ENCODE measurements at places on chromosomes 4 and X.

GRCh38 chr4:110085131-110085530, 113.3 kb downstream of the ELOVL6 start:
- no peak for DNase-seq

- no peak for DNase-seq
Observed at GRCh38 chr4:142158980-142159379, 522.6 kb downstream of the IL15 start.

- no peak for DNase-seq
Observed at GRCh38 chr4:38311495-38312126, 351.4 kb downstream of the PTTG2 start.

- DNase-seq, result no peak
Observed at GRCh38 chr4:182555997-182556418, 312.8 kb downstream of the TENM3 start.

DNA sequence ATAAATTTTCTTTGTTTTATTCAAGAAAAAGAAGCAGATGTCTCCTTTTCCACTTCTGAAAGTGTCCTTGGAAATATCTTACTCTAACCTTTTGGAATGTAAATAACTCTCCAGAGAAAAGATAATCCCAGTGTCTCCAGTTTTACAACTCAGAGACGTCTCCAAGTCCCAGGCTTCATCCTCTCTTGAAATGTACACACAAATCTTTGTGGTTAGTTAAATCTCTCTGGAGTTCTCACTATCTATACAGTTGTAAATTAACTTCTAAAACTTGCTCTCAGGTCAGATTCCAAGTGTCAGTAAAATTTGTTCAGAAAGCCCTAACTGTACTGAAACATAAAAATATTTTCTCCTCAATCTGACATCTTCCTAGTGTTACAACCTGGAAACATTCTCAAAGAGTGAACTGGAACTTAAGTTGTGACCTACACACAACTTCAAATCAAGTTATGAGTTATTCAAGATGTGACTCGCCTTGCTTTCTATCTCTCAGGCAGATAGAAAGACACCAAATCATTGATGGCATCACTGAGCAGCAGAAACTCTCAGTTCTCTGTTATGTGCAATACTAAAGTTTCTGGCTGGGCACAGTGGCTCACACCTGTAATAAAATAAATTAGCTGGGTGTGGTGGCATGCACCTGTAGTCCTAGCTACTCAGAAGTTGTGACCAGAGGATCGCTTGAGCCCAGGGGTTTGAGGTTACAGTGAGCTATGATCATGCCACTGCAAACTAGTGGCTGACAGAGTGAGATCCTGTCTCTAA, 284.2 kb downstream of the RCHY1 start:
- no peak for DNase-seq

- DNase-seq, result no peak
Observed at GRCh38 chrX:144006811-144007210, 122.9 kb downstream of the UBE2NL start.

GRCh38 chr4:183250831-183251230, 69.2 kb downstream of the CLDN22 start:
- DNase-seq, result no peak

DNA sequence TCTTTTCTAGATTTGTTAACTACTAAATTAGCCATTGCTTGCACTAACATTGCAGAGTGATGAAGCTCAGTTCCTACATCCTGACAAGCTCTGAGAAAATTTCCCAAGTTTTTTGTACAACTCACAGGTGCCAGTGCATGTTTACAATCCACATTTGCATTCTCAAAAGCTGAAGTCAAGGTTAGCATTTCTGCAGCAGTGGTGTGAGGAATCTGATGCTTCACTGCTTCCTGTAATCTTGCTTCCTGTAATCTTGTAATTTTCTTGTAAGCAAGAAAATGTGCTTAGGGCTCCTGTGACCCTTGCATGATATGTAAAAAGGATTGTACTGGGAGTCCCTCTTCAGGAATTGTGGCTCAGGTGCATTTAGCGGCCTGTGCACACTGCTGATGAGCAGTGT, 207.4 kb upstream of the CXCL13 start:
- DNase-seq, result no peak

GRCh38 chr4:20916106-20916505, 215.8 kb downstream of the PACRGL start:
- DNase-seq, result no peak

GRCh38 chr4:22130741-22131140, 182.2 kb upstream of the KCNIP4 start:
- DNase-seq, result no peak

DNA sequence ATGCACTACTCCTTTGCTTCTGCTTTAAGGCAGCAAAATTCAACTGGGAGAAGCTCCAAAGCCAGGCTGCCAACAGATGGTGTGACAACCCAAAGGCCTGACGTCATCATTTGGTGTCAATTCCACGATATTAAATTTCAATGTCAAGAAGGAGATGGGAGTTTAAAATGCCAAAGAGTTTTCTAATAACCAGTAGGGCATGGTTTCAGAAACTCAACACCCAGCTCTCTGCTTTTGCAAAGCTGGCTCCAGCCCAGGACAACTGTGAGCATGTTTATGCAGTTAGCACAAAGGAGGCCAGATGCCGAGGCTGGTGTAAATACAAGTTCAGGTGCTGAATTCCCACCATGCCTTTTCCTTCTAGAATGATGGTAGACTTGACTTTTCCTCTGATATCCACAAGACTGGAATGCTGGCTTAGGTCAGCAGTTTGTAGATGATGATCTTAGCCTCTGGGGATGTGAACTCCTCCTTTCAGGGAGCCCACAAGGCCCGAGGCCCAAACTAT, 67.3 kb downstream of the AFAP1 start:
- no peak for DNase-seq

- DNase-seq, result no peak
Observed at GRCh38 chr4:114964026-114964425, 149.4 kb downstream of the NDST4 start.

- DNase-seq, result no peak
Observed at GRCh38 chr4:31022702-31023101, 302.5 kb downstream of the PCDH7 start.

DNA sequence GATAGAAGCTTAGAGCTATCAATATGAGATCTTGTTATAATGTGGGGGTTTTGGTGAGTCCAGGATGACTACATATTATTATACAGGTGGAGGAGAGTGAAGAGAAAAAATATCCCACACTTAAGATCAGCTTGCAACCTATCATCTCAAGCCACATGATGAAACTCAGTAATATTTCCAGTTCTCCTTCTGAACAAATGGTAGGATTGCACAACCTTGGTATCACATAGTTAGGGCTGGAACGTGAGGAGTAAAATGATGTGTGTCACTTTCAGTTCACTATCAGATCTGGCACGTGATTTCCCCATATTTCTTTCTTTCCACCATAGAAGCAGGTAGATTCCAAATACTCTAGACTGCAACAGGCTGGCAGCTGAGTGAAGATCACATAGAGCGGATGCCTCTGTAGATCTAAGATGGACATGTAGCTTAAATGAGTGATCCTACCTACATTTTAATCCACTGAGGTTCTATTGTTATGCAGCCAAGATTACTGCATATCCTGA, 150.6 kb upstream of the ANKRD50 start:
- no peak for DNase-seq

DNA sequence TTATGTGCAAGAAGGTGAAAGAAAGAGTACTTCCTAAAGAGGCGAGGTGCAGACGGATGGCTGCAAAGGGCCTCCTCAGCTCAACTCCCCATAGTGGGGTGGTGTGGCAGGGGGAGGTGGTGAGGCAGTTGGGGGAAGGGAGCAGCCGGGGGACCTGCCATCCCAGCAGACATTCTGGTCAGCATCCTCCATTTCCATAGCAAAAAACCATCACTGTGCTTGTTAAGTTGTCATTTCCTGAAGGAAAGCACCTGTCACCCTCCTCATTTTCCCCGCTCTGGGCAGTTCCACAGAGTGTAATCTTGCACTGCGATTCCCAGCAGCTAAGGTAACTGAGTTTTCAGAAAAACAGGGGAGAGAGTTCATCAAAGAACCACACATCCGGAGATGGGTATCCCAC, 51.5 kb downstream of the TSPAN5 start:
- no peak for DNase-seq

GRCh38 chr4:28267166-28267565, 1406.5 kb downstream of the STIM2 start:
- no peak for DNase-seq

DNA sequence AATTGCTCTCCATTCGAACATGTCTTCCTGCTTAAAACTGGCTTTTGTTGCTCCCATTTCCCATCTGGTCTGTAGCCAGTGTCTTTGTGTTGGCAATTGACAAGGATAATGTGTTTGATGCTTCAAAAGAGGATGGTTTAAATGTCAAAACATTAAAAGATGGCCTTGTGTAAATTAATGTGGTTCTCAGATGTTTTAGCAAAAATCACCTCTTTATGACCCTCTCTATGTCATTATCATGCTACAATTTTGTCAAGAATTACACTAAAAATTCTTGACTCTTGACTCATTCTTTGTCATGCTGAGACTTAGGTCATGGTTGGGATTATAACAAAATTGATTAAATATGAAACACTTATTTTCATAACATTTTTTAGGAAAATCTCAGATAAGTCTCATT, 47.4 kb downstream of the TMEM131L start:
- DNase-seq, result no peak

DNA sequence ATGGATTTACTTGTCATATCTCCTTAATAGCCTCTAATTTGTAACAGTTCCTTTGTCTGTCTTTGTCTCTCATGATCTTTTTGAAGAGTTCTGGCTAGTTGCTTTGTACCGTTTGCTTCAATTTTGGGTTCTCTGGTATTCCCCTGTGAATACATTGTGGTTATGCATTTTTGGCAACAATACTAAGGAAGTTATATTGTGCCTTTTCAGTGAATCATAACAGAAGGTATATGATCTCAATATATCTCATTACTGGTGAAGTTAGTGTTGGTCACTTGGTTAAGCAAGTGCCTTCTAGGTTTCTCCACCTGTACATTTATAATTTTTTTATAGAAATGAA, 48.6 kb downstream of the DCLK2 start:
- peak; percentile 63 for DNase-seq

- DNase-seq, result no peak
Observed at GRCh38 chr4:147409350-147409749, 71.5 kb upstream of the EDNRA start.

GRCh38 chrX:115138040-115138439, 51.2 kb upstream of the RBMXL3 start:
- no peak for DNase-seq

DNA sequence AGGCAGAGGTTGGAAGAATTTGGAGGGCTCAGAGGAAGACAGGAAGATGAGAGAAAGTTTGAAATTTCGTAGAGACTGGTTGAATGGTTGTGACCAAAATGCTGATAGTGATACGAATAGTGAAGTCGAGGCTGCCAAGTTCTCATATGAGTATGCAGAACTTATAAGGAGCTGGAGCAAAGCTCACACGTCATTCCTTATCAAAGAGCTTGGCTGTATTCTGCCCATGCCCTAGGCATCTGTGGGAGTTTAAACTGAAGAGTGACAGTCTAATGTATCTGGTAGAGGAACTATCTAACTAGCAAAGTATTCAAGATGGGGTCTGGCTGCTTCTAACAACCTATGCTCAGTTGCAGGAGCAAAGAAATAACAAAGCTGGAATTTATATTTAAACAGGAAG, 102.1 kb downstream of the PCDH18 start:
- DNase-seq, result no peak

GRCh38 chr4:121192480-121192879, 28.4 kb upstream of the TNIP3 start:
- DNase-seq, result peak; percentile 77

DNA sequence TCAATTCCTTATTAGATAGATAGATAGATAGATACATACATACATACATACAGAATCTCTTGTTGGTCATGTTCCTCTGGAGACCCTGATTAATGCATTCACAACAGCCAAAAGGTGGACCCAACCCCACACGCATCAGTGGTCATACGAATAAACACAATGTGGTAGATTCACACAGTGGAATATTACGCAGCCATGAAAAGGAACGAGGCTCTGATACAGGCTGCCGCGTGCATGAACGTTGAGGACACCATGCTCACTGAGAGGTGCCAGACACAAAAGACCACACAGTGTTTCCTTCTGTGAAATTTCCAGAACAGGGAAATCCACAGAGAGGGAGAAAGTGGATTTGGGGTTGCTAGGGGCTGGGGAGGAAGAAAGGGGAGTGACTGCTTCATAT, 136.7 kb downstream of the CRLF2 start:
- no peak for DNase-seq

GRCh38 chrX:48475296-48475695, 703 bp upstream of the FTSJ1 start:
- no peak for DNase-seq

GRCh38 chr4:153366486-153366885, 22.0 kb downstream of the MND1 start:
- DNase-seq, result peak; percentile 12

DNA sequence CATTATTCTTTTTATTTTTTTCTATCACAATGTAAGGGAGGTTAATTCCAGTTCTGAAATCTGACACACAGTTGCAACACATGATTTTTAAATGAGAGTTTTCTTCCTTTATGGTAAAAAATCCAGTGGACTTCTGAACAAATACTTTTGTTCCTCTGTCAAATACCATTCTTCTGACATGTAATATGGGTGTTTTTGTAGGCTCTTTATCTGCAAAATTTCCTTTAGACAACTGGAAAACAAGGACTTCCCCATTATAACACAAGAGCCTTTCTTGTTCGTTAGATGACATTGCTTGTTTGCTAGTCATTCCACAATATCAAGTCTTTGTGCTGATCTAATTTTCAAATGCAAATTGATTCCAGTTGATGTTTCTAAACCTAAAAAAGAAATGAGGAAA, 7.7 kb downstream of the FANCB start:
- DNase-seq, result no peak

GRCh38 chr4:51895158-51895557, 52.2 kb downstream of the DCUN1D4 start:
- DNase-seq, result no peak

DNA sequence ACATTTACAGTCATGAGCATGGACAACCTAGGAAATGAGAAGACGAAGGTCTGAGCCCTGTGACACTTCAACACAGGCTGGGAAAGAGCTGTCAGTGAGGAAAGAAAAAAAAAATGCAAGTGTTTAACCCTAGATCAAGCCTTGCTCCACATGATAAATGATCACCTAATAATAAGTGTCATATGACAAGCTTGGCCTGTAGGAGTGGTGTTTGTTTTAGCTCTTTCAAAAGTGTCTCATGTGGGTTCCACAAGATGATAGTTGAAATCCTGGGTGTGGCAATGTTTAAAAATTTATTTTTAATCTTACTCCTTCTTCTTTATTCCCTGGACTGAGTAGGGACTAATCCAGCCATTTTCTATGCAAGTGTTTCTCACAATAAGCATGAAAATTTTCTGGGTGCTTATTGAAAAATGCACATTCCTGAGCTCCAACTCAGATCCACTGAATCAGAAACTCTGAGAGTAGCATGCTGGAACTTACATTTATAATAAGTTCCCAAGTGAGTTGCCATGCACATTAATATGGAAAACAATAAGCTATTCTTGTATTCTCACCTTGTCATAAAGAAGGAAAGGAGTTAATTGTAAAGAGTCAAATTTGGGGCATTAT, 138.3 kb downstream of the AREG start:
- DNase-seq, result peak; percentile 44

DNA sequence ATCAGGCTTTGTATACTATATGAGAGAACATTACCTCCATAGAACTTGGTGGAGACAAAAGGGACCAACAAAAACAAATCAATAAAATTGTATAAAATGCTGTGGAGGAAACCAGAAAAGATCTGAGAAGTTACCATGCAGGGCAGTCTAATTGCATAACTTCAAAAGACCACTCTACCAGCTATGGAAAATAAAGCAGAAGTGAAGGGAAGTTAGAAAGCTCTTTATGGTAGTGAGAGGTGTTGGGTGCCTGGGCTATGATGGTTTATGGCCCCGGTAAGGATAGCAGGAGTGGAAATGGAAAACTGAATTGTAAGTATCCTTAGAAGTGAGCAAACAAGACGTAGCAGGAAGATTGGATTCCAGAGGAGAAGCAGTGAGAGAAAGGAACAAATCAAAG, 3.1 kb downstream of the TMEM184C start:
- DNase-seq, result peak; percentile 5
